SIG-M5 (cell line): ENCODE measurements at places on chromosomes 7 and 10.

DNA sequence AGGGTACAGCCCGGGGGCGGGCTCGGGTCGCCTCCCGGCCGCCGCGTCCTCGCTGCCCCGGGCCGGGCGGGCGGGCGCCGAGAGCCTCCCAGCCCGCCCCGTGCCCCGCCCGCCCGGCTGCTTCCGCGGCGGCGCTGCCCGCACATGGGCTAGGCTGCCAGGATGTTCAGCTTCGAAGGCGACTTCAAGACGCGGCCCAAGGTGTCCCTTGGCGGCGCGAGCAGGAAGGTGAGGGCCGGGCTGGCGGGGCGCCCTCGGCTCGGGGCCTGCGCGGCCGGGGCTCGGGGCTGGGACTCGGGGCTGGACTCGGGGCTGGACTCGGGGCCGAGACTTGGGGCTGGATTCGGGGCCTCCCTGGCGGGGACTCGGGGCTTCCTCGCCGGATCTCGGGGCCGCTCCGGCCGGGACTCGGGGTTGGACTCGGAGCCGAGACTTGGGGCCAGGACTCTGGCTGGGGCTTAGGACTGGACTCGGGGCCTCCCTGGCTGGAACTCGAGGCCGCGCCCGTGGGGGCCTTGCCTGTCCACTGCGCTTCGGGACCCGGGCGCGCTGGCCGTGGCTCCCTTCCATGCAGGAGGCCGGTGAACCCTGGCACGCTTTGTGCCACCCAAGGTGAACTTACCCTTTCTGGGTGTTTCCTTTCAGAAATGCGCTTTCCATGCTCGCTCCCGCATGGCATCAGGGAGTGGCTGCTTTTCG is 534 bp downstream of the UBE3C start:
- DNase-seq: no peak

DNA sequence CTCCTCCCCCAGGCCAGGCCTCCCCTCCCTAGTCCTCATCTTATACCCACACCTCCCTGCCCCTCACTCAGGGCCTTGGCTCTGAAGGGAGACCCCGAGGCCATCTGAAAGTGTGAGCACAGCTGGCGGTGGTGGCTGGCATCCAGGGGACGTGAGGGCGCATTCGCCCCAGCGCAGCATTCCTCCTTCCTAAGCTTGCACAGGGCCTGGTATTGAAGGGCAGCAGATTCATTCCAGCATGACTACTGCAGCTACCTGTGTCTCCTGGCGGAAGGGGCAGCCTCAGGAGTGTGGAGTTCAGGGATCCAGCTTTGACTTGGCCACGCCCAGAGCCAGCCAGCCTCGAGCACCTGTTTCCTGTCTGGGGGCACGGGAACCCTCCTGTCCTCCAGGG is 72.6 kb downstream of the PARP12 start:
- no peak for DNase-seq

DNA sequence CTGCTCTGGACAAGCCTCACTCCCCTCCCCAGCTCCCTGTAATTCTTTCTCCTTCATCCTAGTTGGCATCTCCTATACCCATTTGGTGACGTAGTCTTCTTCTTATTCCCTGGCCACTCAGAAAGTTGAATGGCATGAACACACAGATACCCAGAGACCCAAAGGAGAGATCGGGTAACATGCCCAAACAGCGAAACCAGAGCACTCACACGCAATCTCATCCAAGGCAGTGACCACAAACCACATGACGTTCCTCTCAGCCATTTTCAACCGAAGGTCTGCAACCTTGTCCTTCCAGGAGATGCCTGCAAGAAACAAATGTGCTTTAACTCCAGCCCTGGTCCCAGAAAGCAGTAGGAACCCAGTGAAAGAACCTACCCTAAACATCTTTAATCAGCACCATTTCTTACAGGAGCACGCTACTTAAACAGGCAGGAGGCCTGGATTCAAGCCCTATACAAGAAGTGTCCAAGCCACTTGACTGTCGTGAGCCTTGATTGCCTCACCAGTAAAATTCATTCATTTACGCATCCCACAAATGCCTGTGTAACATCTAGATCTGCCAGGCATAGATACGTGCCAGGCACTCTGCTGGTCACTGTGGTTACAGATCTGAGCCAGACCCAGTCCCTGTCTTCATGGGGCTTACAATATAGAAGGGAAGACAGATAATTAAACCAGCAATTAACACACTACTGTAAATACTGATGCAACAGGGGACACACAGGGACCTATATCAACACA is 37.1 kb downstream of the XPNPEP1 start:
- DNase-seq: no peak

- no peak for DNase-seq
These were observed 181.7 kb upstream of the RHOBTB1 start for GRCh38 chr10:61125560-61126170.

- DNase-seq: no peak
These were observed 52.9 kb downstream of the ELMO1 start for GRCh38 chr7:37395618-37396259.

GRCh38 chr10:14648946-14649345 is 125.8 kb downstream of the FAM107B start:
- no peak for DNase-seq
